T47D (cell line): ENCODE measurements at places on chromosomes 12 and 14.

DNA sequence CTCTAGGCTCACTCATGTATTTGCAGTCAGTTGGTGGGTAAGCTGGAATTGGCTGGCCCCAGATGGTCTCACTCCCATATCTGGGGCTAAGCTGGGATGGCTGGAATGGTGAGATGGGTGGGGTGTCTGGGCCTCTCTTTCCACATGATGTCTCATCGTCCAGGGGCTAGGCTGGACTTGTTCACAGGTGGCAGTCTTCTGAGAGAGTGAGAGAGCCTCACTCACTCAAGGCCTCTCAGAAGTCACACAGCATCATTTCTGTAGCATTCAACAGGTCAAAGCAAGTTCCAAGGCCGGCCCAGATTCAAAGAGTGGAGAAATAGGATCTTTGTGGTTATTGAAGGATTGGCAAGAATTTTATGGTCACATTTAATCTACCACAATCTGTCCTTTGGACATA, 102.7 kb downstream of the UNC79 start:
- DNase-seq: peak; percentile 40

- DNase-seq: no peak
Observed at GRCh38 chr14:75430116-75430515, 2.3 kb downstream of the JDP2 start.

- peak; percentile 15 for DNase-seq
Observed at GRCh38 chr14:78595797-78596196, 425.6 kb downstream of the NRXN3 start.

DNA sequence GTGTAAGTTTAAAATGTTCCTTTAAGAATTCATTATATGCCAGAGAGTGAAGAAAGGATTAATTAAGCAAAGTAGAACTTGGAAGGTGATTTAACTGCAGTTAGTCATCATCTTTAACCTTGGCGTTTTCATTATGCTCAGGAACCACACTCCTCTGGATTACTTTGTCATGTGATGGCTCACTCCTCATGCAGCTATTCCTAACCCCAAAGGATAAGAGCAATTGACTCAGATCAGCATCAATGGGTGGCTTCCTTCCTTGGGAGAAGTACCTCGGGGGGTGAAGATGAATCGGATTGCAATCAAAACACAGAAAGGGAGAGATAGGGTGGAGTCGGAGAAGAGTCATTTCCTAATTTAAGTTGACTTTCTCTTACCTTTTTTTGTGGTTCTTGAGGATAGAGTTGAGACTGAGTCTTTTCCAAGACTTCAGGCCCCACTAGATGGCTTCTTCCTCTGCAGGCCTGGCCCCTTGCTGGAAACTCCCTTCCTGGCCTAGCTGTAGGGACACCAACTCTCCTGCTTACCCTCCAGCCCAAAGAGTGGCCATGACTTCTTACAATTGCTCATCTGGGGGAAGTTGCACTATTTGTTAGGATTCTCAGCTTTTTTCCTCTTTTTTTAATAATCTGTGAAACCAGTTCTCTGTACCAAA, 238.6 kb upstream of the DDHD1 start:
- no peak for DNase-seq

- no peak for DNase-seq
Observed at GRCh38 chr12:46158501-46158900, 110.3 kb downstream of the SLC38A1 start.

GRCh38 chr14:24695265-24696241, 61.6 kb upstream of the GZMB start:
- DNase-seq: no peak

GRCh38 chr12:20044846-20045245, 323.5 kb upstream of the PDE3A start:
- DNase-seq: no peak

DNA sequence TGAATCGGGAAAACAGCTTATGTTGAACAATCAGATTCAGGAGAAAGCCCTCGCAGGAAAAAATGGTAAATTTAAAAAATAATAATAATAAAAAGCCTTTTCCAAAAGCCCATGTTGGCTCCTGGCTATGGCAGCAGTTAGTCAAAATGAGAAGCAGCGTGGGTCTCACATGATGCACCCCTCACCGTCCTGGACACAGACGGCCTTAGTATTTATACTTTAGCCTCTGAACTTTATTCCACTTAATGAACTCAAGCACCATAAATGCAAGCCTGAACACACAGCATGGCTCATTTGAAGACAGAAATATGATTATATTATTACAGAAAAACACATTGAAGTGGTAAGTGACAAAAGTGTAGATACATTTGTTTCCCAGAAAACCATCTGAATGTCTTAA, 160.9 kb downstream of the RIMBP2 start:
- DNase-seq: no peak

- no peak for DNase-seq
Observed at GRCh38 chr14:35573911-35574310, 39.9 kb downstream of the INSM2 start.

DNA sequence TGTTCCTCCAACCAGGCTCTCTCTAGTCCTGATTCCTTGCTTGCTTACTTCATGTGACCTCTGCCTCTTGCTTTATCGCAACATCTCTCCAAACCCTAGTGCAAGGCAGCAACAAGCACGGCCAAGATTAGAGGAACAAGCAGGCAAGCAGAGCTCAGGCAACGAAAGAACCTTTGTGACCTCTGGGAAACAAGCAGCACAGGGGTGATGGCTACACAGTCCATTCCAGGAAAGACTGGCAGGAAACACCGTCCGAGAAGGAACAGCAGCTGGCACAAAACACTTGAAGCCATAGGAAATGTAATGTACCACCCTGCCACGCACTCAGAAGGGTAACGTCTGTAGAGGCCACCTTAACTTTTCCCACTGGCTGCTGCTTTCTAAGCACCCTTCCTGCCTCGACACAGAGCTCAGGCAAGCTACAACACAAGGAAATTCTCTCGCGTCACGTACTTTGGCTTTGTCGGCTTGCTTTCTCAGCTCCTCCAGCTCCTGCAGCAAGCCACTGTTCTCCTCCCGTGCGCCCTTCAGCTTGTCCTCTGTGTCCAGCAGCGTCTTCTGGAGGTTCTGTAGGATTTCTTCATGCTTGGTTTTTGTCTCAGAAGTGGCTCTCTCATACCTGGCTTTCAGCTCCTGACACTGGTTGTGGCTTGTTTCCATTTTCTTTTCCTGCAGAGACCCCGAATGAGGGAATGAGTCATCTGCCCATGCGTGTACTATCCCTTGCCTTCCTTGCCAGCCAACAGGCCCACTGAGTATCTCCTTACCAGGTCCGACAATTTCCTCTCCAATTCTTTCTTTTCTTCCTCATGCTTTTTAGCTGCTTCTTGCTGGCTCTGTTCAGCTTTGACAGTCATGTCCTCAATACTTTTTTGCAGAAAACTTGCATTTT, 61.4 kb upstream of the VPS33A start:
- DNase-seq: no peak

GRCh38 chr12:20232931-20233675, 135.2 kb upstream of the PDE3A start:
- no peak for DNase-seq

DNA sequence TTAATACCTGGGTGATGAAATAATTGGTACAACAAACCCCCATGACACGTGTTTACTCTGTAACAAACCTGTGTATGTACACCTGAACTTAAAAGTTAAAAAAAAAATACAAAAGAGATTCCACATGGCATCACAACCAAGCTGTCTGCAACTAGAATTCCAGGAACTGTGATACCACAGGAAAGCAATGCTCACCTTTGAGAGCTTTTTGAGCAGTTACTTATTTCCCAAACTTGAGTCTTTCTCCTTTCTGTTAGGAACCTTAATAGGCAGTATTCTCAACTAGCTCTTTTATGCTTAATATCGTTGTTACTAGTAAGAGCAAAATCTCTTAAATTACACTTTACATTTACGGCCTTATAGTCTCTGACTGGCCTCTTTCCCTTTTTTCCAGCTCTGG, 15.2 kb downstream of the PTHLH start:
- DNase-seq: no peak

DNA sequence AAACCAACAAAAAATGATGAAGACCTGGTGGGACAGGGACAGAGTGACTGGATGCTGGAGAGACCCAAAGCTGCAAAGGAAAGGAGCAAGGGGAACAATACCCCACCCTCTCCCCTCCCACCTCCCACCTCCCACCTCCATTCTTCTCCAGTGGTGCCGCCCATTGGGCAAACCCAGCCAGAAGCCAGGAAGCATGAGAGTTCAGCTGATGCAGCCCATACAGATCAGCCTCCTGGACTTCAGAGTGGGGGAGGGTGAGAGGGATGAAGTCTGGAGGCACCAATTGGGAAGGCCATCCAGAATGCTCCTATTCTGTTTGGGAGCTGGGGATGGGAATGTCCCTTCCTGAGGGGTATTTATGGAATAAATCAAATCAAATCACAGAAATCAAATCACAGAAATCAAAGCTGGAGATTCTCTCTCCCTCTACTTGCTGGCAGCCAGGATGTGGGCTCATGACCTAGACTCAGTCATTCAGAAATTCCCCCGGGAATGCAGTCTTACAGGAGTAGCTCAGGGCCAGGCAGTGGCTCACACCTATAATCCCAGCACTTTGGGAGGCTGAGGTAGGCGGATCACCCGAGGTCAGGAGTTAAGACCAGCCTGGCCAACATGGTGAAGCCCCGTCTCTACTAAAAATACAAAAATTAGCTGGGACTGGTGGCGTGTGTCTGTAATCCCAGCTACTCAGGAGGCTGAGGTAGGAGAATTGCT, 31.1 kb downstream of the IRF2BPL start:
- no peak for DNase-seq

DNA sequence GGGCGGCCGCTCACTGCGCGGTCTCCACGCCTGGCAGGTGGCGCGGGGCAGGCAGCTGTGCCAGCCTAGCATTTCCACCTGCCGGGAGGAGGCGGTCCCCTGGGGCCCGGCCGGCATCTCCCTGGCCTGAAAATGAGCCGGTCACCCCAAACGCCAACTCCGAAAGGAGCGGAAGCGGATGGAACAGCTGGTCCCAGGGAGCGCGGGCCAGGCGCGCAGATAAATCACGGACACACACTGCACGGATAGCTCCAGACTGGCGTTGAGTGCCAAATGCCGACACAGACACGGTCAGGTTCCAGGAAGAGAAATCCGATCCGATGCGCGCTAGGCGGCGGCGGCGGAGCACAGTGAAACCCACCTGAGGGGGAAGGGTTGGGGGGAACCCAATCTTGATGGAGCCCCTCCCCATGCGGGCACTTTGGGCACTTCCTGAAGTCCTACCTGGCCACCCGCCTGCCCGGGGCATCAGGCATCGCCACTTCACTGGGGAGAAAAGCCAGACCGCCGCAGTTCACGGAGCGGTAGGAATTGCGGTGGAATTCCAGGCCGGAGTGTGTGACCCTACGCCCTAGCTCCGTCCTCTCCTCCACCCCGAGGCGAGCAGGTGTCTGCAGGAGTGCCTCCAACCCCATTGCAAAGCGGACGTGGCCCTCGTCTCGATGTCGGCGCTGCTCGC, 624 bp upstream of the PLEKHD1 start:
- peak; percentile 73 for DNase-seq

DNA sequence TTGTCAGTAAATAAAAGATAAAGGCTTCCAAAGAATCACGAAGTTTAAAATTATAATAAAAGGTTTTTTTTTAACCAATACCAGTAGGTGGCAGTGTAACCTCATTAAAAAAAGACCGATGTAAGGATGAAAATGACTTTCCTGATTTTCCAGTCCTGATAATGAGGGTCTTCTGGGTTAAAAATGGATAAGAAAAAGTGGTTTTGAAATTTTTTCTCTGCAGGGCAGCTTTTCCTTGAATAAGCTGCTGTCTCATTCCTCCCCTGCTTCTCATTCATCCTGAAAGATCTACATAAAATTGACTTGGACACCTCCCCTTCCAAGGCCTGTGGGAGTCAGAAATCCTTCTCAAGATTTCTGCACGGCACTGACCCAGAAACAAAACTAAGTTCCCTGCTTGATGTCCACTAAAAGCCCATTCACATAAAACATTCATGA, 58.9 kb upstream of the FBXO33 start:
- DNase-seq: peak; percentile 23

DNA sequence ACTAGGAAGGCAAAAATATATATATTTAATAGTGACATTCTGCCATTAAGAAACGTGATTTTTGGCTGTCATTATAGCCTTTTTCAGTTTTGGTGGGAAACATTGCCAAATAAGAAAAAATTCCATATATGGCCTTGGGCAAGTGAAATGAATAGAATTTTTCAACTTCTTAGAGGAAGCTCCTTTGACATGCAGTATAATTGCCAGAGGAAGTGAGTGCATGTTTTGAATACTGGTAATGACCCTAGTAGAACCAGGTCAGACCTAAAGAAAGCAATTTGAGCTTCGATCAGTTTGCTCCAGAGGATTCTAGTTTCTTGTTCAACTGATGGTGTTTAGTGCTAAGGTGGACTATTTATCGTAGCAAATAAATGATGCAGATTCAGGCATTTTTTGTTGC, 26.2 kb upstream of the TRIM9 start:
- no peak for DNase-seq

DNA sequence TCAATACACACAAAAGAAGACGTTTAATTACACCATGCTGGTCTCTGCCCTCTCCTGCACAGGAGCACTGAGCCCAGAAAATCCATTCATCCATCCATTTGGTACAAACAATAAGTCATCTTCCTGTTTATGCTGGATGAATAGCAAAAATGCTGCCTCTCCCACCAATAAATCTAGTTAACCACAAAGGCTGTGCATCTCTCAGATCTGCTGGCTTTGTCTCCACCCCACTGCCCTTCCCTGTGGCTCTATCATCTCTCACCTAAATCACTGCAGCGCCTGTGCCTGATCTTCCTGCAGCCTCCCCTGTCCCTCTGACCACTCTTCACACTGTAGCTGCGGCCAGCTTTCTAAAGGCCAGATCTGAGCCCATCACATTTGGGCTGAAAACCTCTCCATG, 72.9 kb upstream of the DDX11 start:
- no peak for DNase-seq

DNA sequence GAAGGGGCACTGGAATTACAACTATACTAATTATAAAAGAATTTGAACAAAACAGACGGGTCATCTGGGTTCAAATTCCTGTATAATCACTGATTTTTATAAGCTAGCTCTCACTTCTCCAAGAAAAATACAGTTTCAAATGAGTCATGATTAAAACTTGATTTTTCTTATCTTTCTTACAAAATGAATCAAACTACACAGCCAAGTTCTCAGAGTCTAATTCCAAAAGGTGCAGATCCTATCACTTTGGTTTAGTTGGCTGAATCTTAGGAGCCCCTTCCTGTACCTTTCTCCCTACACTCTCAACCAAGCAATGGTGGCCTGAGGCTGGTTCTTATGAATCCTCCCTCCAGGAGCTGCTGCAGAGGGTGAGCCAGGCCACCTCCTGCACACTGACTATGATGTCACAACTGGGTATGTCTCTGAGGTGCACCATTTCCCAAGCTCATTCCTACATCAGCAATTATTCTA, 43.8 kb upstream of the BMP4 start:
- no peak for DNase-seq

- no peak for DNase-seq
Observed at GRCh38 chr12:83199069-83199468, 512.4 kb downstream of the TMTC2 start.

GRCh38 chr12:100445081-100445481, 28.6 kb upstream of the NR1H4 start:
- no peak for DNase-seq
